ENCODE measurements at places on chromosomes 2 and 18.

GRCh38 chr2:219125886-219126270 is 34.7 kb downstream of the NHEJ1 start:
- DNase-seq, result no peak

GRCh38 chr2:11343650-11344341 is 640 bp downstream of the ROCK2 start:
- DNase-seq, result no peak

- DNase-seq, result no peak
Measured at GRCh38 chr2:38709567-38710194, 41.5 kb downstream of the SRSF7 start.

DNA sequence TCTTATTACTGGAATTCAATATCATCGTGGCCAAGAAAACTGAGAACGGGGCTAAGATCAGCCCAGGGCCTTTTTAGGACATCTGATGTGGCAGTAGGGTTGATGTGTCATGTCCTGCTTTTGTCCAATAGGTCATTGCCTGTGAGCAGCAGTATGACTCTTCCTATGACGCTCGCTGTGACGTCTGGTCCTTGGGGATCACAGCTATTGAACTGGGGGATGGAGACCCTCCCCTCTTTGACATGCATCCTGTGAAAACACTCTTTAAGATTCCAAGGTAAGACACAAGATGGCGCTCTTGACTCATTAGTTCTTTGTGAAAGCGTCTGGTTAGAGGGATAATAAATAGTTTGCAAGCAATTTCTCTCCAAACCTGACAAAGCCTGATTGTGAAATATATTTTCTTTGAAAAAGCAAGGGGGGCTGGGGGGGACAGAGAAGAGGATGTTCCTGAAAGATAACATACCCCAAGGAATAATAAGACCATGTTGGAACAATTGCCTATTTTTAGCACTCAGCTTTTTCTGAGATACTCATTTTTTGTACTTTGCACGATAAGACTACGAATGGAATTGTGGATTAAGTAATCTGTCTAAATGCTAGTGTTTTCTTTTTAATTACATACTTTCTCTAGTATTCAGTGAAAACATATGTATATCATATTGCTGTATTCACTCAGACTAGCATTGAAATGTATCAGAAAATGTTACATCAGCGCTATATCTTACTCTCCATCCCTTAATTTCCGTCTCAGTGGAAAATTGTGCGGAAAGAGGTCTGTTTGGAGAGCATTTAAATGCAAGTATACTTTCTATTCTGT is 58.1 kb downstream of the MYO3B start:
- DNase-seq, result no peak

DNA sequence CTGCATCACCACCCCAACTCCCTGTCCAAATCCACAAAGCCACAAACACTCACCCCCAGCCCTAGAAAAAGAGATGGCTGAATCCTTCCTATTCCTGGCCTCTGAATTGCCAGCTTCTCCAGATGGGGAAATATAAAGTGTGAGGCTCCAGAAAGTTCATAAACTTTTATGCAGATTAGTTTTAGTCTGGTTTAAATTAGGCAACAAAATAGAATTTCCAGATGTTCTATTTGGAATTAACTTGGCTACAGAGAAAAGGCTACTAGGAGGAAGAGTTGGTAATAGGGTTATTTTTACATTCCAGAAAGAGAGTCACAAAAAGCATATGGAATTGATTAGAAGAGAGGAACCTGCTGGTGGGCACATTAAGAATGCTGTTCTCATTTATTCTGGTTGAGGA is 56.0 kb downstream of the EN1 start:
- no peak for DNase-seq

GRCh38 chr2:217736776-217737550 is 265.8 kb downstream of the TNS1 start:
- no peak for DNase-seq

DNA sequence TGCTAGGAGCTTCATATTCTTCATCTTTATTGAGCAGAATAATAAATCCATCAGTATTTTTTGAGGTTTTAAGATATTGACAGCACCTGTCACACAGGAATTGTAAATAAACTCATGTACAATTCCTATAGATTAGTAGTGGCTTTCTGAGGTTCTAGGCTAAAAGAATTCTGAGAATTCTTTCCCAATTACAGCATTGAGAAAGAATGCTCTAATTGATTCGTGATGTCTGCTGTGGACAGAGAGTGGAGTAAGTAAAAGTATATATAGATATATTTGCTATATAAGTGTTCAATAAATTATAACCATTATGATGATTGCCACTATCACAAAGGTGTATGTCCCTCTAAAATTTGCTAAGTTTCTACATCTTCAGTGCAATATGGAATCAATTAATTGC is 186.5 kb upstream of the NRP2 start:
- no peak for DNase-seq

Measured in stimulated activated CD8-positive, alpha-beta memory T cell treated with anti-CD3 and anti-CD28 coated beads, Interleukin-15, amount 100 ng/mL, for 24 hours (primary cell).